SK-N-SH treated with all-trans-retinoic acid at 6 μM for 48 hours (cell line): ENCODE measurements at places on chromosomes 4 and X.

GRCh38 chr4:136009258-136009832 lies 1522.9 kb downstream of the PCDH18 start:
- no peak for ATAC-seq

DNA sequence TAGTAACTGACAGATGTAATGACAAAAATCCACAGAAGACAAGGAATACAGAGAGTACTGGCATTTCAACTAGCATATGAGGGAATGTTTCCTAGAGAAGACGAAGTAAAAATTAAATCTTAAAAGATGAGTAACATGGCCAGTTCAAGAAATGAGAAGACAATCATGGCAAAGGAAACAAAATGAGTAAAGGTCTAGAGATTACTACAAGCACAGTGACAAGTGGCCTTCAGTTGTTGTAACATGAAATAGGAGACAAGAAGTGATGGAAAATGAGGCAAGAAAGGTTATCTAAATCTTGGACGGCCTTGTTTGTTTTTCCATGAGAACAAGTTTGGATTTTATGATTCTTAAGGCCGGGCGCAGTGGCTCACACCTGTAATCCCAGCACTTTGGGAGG lies 81.0 kb downstream of the PPA2 start:
- no peak for ATAC-seq

DNA sequence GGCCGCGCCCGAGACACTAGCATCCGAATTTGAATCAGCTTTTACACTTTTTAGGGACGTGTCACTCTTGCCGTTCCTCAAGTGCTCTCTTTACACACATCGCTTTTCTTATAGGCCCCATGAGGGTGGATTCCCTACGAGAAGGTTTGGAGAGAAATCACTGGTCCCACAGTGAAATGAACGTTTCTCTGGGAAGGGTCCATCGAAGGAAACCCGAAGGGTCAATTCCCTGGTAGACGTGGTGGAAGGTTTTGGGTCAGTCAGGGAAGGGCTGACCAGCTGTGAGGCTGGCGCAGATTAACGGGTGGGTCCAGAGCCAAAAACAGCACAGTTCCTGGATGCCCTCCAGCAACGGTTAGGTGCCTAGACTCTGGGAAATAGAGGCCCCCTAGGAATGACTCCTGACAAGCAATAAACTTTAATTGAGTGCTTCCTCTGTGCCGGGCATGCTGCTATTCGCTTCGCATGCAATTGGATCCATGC lies 35.9 kb downstream of the ETDC start:
- peak; percentile 6 for ATAC-seq

- no peak for ATAC-seq
Observed at GRCh38 chr4:32106767-32107166, 1386.6 kb downstream of the PCDH7 start.

DNA sequence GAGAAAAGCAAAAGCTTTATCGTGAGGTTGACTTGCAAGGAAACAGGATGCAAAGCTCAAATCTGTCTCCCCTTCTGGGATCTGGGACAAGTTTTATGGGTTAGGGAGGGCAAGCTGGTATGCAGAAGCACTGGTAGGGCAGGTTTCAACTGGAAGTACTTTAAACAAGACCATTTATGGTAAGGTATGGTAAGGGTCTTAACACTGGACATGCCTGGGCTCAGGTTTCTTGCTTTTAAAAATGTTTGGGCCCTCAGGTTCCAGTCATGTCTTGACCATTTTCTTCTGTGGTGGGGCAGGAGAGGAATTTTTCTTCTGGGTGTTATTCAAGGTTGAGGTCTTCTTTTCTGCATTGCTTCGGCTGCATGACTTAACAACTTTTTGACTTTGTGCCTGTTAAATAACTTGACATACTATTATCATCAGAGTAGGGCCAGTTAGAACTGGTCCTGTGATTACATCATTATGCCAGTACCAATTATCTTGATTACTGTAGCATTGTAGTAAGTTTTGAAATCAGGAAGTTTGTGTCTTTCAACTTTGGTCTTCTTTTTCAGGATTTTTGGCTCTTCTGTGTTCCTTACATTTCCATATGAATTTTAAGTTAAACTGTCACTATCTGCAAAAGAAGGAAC lies 33.7 kb downstream of the CD38 start:
- no peak for ATAC-seq

DNA sequence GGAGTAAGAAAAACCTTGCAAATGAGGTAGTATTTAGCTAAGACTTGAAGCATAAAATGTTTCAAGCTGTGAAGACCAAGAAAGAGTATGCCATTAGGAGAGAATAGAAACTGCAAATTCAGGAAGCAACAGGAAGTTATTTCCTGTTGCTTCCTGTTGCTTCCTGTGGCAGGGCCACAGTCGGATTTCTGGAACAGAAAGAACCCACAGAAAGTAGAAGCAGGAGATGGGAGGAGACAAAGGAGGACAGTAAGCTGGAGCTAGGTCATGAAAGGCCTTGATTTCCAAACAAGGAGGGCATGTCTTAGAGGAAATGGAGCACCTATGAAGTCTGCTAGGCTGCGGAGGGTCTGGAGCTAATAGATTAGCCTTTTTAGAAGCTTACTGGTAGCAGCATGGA lies 17.2 kb downstream of the ASB11 start:
- ATAC-seq, result no peak

DNA sequence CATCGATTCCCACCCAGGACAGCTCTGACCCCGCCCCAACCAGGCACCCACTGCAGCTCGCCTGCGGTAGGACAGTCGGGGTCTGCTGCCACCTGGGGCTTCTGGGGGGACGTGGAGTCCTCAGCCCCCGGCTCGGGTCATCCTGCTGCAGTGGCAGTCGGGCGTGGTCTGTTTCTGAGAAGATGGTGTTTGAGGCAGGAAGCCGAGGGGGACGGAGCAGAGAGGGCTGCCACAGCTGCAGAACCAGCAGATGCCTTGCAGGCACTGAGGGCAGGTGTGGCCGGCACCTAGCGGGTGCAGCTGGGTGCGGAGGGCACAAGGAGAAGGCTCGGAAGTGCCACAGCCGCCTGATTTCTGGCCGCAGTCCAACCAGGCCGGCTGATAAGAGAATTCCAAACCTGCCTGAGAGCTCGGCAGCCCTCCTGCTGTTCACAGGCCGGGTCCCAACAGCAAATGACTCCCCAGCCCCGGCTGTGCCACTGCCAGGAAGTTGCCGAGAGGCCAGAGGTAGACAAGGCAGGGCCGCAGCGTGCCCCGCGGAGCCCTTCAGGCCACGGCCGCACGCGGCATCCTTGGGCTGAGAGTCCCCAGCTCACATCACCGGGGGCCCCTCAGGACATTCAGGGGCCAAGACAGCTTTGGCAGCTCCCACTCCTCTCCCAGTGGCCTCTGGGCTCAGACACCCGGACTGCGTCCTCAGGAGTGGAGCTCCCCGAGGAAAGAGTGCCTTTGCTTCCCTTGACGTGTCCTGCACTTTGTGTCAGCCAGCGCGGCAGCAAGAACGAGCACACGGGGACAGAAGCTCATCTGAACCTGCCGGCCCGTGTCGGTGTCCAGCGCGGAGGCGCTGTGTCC lies 9.4 kb upstream of the CPLX1 start:
- no peak; the same call in 2 of the 3 replicates for ATAC-seq

- peak; percentile 60; the same call in 1 of the 3 replicates for ATAC-seq
Observed at GRCh38 chr4:139416073-139416673, 37.7 kb upstream of the RAB33B start.

DNA sequence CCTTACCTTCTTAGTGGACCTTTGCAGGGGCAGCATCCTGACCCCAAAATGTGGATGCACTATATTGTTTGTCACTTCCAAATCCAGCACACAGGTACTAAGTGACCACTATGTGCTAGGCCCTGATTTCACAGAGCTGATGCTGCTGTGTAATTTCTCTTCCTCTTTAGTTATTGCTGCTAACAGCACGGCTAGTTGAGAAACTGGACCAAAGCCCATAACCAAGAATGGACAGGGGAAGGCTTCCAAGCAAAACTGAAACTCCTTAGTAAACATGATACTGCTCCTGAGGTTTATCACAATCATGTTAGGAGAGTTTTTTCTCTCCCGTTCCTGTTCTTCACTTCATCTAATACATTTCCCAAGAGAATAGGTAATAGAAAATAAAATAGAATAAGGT lies 172.9 kb upstream of the TTC29 start:
- ATAC-seq, result no peak

DNA sequence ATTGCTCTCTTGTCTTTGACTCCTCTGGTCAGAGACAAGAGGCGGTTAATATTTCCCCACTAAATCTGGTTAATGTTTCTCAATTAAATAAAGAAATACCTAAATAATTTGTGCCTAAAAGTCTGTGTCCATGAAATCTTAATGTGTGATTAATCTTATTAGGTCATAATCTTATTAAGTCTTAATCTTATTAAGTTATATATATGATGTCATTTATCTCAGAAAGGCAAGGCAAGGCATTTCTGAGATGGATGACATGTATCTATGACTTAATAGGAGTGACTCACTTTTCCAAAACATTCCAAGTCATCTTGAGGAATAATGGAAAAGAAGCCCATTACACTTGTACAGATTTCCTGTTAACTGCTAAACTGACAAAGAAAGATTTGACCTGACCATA lies 74.7 kb downstream of the TRAM1L1 start:
- ATAC-seq, result no peak
